Head of caudate nucleus (tissue), 42 donors: ENCODE measurements at places on chromosomes 2 and 18.
A peak's percentile ranks its signal among the peaks of the same experiment; 100 is the strongest.

GRCh38 chr2:191180276-191180675, 29.5 kb upstream of the STAT4 start:
- no peak for DNase-seq

DNA sequence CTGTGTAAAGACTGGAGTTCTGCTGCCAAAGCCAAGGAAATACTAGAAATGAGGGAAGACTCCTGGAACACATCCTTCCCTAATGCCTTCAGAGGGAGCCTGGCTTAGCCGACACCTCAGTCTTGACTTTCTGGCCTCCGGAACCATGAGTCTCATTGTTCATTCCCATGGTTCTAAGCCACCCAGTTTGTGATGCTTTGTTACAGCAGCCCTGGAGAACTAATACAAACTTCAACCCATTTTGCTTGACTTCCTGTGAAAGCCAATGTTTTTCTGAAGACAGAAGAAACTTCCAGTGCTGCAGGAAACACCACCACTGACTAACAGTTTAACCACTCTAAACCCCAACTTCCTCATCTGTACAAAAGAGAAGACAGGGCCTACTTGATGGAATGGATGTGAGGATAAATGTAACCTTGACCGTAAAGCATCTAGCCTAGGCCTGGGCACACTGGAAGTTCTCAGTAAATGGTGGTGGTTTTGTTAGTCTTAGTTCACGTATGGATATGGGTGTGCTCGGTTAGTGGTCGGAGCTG, 85.9 kb upstream of the RFX8 start:
- no peak for DNase-seq

DNA sequence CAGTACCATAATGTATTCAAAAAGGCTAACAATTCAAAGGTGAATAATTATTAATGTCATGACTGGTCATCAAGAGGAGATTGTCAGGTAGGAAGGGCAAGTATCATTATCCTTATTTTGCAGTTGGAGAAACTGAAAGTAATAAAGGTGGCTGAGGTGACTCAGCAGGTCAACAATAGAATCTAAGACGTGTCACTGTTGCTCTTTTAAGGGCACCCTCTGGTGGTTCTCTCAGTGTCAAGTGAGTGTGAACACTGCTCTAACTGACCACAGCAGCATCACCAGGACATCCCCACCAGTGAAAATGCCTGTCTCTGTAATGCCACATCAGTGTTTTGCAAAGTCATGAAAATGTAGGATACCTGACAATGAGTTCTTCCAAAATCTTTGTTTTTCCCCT, 69.7 kb downstream of the DCC start:
- peak; percentile 64 for DNase-seq

DNA sequence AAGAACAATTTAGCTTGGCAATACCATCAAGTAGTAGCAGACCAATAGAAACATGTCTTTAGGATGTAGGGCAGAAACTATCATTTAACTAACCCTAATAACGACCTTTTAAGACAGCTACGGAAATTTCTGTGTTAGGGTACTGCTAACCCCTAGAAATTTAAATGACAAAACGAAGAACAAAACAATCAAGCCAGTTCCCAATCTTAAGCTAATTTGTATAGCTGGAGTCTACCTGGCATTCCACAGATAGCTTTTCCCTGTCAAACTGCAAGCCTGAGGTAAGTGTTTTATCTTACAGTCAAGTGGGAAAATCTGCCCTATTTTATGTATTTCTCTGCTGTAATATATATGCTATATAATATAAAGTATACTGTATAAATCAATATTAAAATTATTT, 37.6 kb upstream of the CDKL4 start:
- DNase-seq, result no peak

- DNase-seq, result no peak
Observed at GRCh38 chr2:227043981-227044380, 120.0 kb downstream of the COL4A4 start.

DNA sequence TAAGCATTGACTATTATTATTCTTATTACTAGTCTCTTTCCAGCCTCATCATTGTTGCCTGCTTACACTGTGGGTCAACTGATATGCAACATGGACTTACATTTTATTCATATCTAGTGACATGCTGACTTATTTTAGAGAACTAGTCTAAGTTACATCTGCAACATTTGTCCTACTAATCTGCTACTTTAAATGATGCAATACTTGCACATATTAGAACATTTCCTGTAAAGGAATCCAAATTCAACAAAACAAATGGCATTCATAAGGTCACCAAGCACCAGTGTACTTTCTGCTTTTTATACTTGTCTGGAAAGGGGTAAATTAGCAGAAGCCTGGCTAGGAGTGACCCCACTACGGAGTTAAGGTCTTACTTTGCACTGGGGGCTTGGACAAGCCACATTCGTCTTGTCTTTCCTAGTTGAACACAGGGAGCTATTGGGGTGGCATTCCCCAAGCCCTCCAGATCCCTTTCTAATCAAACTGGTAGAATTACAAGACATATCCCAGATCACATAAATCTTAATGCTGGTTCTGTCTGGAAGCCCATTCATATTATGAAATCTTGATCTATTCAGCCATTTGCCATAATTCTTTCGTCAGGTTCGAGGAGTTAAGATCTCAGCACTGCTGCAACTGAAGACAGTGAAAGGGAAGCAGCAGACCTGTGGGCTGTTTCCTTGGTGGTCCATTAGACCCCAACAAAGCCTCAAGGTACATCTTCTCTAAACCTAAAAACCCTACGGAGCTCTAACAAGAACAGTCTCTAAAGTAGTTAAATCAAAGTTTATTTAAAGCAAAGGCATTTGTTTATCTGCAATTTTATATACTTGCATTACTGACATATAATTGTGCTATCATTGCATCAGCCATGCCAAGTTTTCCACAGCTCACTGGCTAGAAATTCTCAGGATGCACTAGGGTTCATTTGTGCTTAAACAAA, 49.9 kb upstream of the RTN4 start:
- DNase-seq, result no peak
